ELF-1 (cell line): ENCODE measurements at places on chromosomes 2 and 18.
A peak's percentile ranks its signal among the peaks of the same experiment; 100 is the strongest.

DNA sequence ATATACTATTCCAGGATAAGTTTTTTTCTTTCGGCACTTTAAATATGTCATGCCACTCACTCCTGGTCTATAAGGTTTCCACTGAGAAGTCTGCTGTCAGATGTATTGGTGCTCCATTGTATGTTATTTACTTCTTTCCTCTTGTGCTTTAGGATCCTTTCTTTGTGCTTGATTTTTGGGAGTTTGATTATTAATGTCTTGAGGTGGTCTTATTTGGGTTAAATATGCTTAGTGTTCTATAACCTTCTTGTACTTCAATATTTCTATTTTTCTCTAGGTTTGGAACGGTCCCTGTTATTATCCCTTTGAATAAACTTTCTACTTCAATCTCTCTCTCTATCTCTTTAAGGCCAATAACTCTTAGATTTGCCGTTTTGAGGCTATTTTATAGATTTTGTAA is 28.3 kb downstream of the STPG4 start:
- DNase-seq = no peak

DNA sequence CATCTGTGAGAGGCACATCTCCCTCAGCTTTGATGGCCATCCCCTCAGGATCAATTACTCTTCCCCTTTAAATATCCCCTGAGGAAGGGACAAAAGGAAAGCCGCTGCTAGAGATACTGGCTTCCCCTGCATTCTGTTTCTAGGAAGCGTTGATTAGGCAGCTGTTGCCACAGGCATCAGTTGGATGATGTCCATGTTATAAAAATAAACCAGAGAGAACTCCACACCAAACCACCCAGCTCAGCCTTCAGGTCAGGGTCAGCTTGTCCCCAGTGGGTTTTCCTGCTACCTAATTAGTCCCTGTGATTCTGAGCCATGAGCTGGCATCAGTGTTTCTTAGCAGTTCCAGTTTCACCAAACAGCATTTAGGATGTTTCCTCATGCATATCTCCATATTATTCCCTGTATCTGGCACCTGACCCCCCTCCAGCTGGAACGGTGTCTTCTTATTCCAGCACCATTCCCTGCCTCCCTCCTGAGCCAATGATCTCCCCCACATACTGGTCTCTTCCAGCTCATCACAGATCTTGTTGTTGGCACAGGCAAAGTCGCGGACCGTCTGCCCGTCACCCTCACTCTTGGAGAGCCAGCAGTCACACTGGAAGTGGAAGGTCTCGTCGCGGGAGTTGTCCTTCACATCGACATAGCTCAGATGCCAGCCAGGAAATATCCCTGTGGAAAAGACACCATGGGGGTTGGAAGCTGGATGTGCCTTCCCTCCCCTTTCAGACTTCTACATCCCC is 168.4 kb downstream of the LOXHD1 start:
- no peak for DNase-seq

DNA sequence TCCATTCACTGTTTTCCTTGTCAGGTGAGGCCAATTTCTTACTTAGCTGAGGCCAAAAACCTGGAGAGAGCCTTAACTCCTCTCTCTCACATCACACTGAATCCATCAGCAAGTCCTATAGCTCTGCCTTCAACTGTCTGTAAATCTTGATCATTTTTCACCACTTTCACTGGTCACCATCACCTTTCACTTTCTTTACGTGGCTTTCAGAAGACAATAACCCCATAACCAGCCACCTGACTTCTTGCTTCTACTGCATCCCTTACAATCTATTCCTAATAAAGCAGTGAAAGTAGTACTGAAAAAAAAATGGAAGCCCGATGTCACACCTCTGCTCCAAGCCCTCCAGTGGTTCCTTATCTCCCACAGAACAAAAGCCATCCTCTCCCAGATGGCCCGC is 7.7 kb downstream of the LOXL3 start:
- DNase-seq = no peak

GRCh38 chr2:154720651-154721050 is 22.2 kb downstream of the KCNJ3 start:
- no peak for DNase-seq

GRCh38 chr2:231800493-231801091 is 14.3 kb downstream of the COPS7B start:
- DNase-seq = peak; percentile 48

- DNase-seq = no peak
Measured at GRCh38 chr18:27164905-27165304, 20.2 kb downstream of the CHST9 start.
